ENCODE measurements at places on chromosomes 2 and 18.

DNA sequence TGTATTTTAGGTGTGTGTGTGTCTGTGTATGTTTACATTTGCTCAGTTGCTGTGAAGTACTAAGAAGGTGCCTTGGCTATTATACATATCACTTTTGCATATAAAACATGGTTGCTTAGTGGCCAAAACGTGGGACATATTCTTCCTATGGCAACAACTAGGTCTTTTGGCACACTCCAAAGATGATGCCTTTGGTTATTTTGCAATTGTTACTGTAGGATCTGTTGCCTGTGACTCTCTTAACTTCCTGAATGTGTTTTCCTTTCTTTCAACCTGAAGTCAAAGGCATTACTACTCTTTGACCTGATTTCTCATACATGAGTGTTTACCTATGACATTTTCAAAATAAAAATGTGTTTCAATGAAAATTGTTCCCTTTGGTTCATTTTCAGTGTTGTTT lies 160.5 kb downstream of the UBE2E3 start:
- DNase-seq: no peak

GRCh38 chr18:40652321-40652720 lies 1302.7 kb upstream of the PIK3C3 start:
- no peak for DNase-seq

DNA sequence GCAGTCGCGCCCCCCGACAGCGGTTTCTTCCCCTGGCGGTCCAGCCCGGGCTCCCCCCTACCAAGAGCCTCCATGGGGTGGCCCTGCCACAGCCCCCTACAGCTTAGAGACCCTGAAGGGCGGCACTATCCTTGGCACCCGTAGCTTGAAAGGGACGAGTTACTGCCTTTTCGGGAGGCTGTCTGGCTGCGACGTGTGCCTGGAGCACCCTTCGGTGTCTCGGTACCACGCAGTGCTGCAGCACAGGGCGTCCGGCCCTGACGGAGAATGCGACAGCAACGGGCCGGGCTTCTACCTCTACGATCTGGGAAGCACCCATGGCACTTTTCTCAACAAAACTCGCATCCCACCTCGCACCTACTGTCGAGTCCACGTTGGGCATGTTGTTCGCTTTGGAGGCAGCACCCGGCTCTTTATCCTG lies 475 bp downstream of the SLC4A1AP start:
- peak; percentile 63 for DNase-seq

DNA sequence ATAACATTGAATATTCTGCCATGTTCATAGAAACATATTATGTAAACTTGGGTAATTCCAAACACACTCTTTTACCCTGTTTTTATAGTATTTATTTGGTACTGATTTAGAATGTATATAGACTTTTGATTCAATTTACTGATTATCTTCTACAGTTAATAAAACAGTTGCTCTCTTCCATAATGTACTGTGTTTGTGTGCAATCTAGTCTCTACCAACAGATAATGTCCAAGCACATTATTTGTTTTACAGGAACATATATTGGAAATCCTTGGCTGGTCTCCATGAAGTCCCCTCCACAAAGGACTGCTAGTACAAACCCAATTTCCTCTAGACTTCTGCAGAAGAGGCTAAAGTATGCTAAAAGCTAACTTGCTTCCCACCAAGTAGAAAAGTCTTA lies 386.6 kb downstream of the RND3 start:
- DNase-seq: no peak

GRCh38 chr2:19137433-19137832 lies 221.0 kb downstream of the OSR1 start:
- no peak for DNase-seq

- DNase-seq: no peak
Measured at GRCh38 chr2:60764736-60765534, 8.9 kb downstream of the PAPOLG start.

DNA sequence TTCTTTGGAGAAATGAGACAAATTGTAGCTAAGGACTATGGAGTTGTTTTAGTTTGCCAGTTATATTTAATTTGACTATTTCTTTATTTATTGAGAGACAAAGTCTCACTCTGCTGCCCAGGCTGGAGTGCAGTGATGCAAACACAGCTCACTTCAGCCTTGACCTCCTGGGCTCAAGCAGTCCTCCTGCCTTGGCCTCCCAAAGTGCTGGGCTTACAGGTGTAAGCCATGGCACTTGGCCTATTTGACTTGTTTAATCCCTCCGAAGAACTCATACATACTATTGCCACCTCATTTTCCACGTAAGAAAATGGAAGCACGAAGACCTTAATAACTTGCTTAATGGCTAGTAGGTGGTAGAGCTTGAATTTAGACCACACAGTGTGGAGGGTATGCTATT lies 988 bp upstream of the RNF144A start:
- DNase-seq: no peak

DNA sequence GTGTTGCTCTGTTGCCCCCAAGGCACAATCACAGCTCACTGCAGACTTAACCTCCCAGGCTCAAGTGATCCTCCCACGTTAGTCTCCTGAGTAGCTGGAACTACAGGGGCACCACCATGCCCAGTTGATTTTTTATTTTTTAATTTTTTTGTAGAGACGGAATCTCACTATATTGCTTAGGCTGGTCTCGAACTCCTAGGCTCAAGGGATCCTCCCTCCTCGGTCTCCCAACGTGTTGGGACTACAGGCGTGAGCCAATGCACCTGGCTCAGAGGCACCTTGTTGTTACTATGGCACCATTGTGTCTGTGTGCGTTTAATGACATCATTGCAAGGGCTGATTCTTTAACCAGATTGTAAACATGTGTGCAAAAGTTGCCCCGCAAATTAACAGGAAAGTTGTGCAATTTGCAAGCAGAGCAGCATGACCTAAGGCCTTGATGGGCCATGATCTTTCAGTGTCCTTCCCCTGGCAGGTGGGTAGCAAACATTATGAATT lies 22.6 kb downstream of the TCF23 start:
- no peak for DNase-seq

DNA sequence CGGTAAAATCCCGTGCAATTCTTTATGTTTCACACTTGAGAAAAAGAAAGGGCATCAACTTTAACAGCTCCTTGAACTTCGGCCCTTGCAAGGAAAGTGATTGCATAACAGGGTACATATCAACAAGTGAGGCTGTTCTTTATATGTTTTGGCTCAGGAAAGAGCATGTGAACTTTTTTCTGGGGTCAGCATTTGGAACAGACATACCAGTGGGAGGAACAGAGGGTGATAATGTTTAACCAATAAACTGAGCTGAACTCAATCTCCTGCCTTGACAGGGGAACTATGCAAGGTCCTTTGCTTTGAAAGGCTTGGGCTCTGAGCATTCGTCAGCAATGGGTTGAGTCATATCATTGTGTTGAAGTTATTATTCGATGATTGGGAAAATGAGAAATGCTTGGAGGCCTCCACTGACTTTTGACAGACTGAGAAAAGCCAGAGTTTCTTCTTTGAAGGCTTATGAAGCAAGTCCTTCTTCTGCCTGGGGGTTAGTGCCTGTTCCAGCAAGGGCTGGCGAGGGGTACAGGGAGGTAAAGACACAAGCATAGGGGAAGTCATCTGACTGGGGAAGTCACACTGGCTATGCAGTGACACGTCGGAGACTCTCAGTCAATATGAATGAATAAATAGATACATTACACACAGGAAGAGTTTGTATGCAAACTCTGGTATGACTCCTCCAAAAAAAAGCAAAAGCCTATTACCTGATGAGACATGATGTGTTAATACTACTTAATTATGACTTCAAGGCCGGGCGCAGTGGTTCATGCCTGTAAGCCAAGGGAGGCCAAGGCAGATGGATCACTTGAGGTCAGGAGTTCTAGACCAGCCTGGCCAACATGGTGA lies 57.2 kb downstream of the CYB5A start:
- DNase-seq: no peak
